ENCODE measurements at places on chromosomes 5 and 9. TPM values are rescaled to one million over a fixed set of nuclear protein-coding genes. Genes with fewer than 3 reads are reported as not detected.
A peak's percentile ranks its signal among the peaks of the same experiment; 100 is the strongest.

DNA sequence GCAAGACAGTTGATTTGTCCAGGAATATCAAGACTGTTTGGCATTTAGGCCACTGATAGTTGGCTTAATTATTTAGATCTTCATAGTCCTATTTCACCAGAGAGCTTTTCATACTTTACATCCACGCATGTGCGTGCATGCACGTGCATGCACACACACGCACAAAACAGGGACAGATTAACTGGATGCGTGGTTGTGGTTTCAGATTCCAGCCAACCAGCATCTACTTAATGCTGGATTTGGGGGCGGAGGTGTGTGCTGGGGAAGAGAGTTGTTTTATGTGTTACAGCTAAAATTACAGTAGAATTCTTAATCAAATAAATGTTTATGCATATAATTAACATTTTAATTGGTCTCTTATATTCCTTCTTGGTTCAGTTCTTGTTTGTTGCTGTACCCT, 7.3 kb downstream of the RNF14 start:
- no peak for DNase-seq

GRCh38 chr9:136312436-136312835, 8.5 kb upstream of the CCDC187 start:
- DNase-seq: peak; percentile 66

GRCh38 chr9:92004045-92004392, 54.0 kb upstream of the ROR2 start:
- DNase-seq: no peak

DNA sequence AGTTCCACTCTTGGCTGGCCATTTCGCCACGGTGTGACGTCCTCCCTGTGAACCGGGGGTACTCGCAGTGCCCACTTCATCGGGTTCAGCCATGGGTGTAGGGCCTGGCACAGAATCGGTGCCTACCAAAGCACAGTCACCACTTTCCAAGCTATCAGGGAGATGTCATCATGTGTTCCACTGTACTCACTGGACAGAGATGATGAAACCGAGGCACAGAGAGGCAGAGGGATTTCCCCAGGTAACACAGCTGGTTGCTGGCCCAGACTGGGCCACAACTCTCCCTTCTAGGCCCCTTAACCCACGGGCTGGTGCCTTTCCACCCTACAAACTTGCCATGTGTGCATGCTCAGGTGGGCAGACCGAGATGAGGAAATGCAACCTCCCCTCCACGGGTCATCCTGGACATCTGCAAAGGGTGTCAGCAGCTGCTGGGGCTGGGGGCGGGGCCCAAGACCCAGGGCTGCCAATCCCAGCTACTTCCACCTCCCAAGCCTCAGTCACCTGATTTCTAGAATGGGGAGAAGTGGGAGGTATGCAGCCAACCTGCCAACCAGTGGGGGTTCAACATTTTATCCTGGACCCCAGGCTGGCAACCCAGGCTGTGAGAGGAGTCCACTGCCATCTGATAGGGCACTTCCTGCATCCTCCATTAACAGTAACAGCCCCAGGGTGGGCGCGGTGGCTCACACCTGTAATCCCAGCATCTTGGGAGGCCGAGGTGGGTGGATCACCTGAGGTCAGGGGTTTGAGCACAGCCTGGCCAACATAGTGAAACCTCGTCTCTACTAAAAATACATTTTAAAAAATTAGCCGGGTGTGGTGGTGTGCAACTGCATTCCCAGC, 893 bp upstream of the SH2D3C start:
- no peak for DNase-seq

- no peak for DNase-seq
These were observed 57.5 kb downstream of the ACER2 start for GRCh38 chr9:19466280-19466639.

The UQCRQ gene
- polyA plus RNA-seq: 729 TPM

The LHX3 gene
- polyA plus RNA-seq: not detected
